G401 (cell line): ENCODE measurements at places on chromosomes 12 and 14.
A peak's percentile ranks its signal among the peaks of the same experiment; 100 is the strongest.

- DNase-seq: peak; percentile 77
Measured at GRCh38 chr14:100645196-100645981, 58.2 kb upstream of the BEGAIN start.

GRCh38 chr14:35932136-35932535 is 106.0 kb downstream of the BRMS1L start:
- no peak for DNase-seq

GRCh38 chr14:67418401-67419191 is 6.6 kb upstream of the PLEK2 start:
- DNase-seq: no peak

- no peak for DNase-seq
Measured at GRCh38 chr12:20822415-20822814, 11.9 kb downstream of the SLCO1B3 start.

DNA sequence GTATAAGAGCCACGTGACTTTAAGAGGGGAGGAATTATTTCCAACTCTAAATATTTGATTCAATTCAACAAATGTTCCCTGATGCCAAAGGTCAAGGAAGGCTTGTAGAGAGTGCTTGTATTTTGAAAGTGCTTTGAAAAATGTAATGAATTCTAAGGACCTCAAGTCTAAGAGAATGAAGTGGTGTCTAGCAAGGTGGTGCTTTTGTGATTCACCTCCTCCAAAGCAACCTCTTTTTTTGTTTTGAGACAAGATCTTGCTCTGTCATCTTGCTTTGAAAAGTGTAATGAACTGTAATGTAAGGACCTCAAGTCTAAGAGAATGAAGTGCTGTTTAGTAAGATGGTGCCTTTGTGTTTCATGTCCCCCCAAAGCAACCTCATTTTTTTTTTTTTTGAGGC is 13.7 kb downstream of the AK7 start:
- no peak for DNase-seq
